NCI-H345 (cell line): ENCODE measurements at places on chromosomes 3 and 15.
A peak's percentile ranks its signal among the peaks of the same experiment; 100 is the strongest.

DNA sequence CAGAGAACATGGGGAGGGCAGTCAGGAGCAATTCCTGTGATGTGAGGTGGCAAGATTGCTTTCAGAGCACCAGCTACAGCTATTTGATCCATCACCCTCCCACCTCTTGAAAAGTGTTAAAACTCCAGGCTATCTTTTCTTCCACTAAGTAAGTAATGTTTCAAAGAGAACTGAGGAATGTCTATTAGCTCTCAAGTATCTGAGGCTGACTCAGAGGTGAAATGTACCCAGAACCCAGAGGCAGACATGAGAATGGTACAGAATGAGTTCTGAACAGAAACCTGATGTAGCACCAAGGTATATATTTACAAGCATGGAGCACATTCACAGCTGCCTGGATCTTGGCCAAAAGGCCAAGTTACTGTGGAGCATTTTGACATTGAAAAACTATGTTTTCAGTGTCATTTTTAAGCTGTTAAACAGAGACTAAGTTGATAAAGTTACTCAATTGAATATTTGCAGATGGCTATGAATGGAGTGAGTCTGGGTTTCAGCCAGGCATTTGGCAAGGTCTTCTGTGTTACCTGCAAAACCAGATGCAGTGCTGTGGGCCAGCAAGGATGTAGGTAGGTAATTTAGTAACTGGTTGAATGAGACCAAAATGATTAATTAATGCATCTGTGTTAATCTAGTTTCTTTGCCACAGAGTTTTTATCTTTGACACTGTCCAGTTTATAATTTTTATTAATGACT lies 227.7 kb upstream of the CD96 start:
- DNase-seq, result no peak

DNA sequence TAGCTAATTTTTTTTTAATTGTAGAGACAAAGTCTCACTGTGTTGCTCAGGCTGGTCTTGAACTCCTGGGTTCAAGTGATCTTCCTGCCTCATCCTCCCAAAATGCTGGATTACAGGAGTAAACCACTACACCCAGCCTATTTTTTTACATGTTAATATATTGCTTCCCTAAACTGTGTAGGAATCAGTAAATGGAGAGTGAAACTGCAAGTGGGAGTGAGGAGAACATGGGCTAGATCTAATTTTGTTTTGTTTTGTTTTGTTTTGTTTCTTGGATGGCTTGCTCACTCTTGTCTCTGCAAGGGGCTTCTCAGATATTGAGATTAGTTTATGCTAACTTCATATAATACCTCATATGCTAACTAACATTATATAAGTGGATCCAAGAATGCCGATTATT lies 31.5 kb downstream of the PARP15 start:
- DNase-seq, result no peak

DNA sequence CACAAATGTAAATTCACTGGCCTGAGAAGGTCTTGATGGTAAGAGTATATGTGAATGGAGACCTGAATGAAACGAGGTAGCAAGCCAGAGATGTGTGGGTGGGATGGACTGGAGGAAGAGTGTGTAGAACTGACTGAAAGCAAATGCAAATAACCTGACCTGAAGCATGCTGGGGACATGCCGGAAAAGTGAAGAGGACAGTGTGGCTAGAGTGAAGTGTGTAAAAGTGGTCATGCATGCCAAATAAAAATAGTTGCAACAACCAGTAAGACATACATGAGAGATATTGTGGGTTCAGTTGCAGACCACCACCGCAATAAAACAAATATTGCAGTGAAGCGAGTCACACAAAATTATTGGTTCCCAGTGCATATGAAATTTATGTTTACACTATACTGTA lies 82.3 kb downstream of the LPP start:
- DNase-seq, result no peak

GRCh38 chr3:47455806-47456452 lies 19.8 kb downstream of the SCAP start:
- DNase-seq, result no peak

GRCh38 chr3:119468041-119468440 lies 722 bp upstream of the POGLUT1 start:
- no peak for DNase-seq

DNA sequence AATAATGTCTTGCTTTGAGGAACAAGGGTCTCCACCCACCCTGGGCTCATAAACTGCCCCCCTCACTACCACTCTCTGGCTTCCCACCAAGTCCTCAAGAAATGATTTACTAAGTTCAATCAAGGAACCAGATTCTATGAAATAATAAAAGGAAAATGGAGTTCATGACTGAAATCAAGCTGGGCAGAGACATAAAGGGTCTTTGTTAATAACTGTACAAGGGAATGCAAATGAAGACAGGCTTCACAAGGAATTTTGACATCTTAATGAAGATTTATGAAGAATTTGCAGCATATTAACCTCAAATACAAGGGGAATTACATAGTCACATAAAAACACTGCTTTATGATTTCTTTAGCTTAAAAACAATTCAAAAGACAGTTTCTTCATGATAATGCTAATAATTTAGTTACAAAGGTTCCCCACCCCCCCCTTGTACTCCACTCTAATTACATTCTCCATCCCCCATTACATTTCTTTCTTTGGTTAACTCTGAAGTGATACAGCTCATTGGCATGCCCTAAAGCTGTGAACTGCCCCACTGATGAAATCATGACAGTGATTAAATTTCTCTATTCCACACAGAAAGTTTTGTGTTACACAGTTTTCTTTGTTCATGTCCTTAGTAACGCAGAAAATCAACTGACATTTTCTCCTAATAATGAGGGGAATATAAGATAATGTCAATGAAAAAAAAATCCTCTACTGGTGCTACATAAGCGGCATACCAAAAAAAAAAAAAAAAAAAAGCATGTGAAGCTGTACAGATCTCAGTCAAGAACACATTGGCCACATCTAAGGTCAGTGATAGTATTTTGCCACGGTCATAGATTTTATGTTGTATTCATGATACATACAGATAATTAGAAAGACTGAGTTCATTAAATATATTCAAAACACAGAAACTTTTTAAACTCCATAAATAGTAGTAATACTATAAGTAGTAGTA lies 54.4 kb downstream of the WWTR1 start:
- DNase-seq, result no peak

- no peak for DNase-seq
Observed at GRCh38 chr3:122627301-122627700, 49.9 kb downstream of the PARP15 start.

GRCh38 chr15:92625251-92625980 lies 30.2 kb downstream of the FAM174B start:
- no peak for DNase-seq

DNA sequence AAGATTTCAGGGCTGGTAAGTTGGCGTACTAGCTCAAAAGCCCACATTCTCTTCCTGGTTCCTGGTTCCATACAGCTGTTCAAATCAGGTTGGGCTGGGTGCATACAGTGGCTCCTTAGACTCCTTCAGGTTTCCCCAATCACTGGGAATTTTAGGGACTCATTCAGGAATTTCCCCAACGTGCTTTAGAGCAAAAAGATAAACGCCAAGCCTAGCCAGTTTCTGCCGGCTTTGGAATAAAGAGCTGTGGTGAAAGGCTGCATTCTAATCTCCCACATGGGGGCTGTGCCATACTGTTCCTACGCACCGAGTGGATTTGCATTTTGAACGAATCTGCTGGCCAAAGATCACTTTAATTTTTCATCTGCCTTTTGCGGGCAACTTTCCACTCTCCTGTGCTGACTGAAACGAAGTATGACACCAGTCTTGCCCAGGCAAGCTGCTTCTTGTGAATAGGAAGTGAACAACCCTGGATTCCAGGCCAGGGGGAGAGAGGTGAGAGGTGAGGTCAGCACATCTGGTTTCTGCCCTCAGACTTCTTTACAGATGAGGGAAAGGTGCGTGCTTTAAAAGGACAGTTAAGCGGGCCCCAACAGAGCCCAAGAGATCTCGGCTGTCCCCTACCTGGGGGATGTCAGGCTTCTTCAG lies 184.2 kb upstream of the PDZRN3 start:
- DNase-seq, result no peak

- no peak for DNase-seq
Observed at GRCh38 chr3:130969621-130970020, 57.0 kb downstream of the ASTE1 start.

DNA sequence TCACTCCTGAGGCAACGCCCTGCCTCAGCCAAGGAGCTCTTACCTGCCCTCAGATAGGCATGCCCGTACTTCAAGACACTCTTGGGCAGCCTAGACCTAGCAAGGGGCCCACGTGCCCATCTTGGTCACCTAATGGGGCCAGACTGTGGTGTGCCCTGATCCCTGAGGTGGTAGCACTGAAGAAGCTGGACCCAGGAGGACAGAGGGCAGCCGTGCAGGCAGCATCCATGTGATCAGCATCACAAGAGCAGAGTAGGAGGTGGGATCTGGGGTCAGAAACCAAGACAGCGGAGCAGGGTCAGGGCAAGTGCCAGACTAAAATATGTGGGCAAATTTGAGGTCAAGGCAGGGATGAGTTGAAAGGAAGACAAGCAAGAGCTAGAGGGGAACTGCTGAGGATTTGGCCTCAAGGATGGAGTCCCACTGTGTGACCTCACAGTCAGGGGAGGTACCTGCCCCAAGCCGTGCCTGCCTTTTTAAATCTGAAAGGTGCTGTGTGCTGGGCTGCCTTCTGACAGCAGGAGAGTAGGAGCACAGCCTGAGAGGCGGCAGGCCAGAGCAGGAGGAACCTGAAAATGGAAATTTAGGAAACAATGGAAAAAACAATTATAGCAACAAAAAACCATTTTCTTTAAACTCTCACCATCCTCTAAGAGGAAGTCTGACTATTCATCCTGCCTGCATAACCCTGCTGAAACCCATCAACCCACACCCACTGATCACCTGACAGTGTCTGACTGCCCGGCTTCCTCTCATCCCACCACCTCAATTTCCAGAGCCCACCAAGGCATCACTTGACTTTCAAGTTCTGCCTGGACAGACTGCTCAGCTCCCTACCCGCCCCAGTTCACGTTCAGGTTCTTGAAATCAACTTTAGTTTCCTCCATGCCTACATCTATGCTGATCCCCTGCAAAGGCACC lies 7.3 kb downstream of the ZBTB38 start:
- no peak for DNase-seq

- no peak for DNase-seq
Observed at GRCh38 chr3:64039981-64040733, 16.9 kb upstream of the PSMD6 start.

GRCh38 chr3:78285032-78285728 lies 1245.3 kb downstream of the ROBO2 start:
- no peak for DNase-seq

DNA sequence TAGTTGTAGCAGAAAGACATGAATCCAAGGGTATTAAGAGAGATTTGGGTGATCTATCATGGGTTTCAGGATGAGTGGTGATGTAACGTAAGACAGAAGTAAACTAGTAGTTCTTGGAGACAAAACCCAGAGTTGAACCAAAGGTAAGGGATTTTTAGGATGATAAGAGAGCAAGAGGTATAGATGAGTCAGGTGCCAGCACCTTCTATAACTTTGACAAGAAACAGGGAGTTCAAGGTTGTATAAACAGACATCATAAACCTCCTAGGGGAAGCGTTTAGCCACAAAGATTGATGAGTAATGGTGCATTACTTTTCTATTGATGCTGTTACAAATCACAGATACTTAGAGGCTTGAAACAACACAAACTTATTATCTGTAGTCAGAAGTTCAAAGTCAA lies 447.3 kb upstream of the ARHGEF26 start:
- no peak for DNase-seq

DNA sequence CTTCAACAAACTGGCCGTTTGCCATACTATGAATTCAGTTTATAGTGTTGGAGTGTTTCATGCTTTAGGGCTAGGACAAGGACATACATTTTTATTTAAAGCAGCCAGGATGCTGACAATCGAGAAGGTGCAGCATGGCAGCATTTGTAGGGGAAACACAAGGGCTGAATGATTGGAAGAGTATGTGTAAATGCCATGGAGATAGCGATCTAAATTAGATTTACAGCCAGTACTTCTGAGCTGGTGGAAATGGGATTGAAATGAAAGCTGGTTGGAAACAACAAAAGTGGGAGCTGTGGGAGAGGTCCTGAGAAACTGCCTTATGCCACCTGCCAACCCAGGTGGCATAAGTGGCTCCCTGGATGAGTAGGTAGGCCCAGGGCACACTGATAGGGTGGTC lies 209.9 kb upstream of the MRPL3 start:
- DNase-seq, result no peak

GRCh38 chr15:78234515-78235040 lies at the start of gene ACSBG1:
Gene ACSBG1 (minus strand): TSS chr15:78234565. CDS start chr15:78234501, 64 bp downstream.
- DNase-seq, result no peak

DNA sequence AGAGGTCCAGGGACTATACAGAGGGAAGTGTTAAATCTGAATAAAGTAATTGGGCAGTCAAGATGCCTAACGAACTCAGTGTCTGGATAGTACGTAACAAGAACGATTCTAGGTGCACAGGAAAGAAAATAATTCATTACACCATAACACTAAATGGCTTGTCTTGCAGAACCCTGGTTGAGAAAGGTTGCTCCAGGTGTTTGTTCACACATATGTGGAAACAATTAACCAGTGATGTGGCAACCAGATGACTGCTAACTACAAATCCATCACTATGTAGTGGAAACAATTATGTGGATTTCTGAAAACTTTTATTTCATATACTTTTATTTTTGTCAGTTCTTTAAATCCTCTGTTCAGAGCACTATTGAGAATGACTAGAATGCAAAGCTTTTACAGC lies 10.4 kb upstream of the HDC start:
- no peak for DNase-seq

GRCh38 chr3:181610083-181610972 lies 101.4 kb upstream of the SOX2 start:
- DNase-seq, result peak; percentile 33

- DNase-seq, result no peak
Observed at GRCh38 chr3:196486263-196486662, 17.3 kb downstream of the RNF168 start.

DNA sequence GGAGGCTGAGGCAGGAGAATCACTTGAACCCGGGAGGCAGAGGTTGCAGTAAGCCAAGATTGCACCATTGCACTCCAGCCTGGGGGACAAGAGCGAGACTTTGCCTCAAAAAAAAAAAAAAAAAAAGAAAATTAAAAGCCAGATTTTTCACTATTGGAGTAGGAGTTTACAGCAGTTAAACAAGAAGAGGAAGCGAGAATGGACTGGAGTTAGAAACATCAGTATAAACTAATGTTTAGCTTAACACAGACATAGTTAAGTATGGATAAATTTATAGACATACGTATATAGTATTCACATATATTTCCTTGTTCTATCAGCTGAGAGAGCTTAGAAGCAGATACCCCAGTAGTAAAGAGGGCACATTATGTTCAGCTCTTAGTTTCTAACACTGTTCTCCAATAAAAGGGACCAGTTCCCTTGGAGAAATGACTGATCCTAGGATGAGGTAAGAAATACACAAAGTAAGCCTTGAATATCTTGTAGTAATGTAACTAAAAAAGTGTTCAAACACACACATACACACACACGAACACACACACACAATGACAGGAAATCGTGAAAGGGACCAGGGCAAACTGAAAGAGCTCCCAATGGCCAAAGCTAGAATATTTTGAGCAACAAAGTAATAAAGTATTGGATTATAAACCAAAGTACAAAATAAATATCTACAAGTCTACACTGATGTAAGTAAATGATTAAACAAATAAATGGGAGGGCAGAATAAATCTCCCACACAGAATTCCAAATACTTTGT lies 25.1 kb downstream of the PIK3CB start:
- no peak for DNase-seq
